ENCODE measurements at places on chromosomes 7 and 10.

DNA sequence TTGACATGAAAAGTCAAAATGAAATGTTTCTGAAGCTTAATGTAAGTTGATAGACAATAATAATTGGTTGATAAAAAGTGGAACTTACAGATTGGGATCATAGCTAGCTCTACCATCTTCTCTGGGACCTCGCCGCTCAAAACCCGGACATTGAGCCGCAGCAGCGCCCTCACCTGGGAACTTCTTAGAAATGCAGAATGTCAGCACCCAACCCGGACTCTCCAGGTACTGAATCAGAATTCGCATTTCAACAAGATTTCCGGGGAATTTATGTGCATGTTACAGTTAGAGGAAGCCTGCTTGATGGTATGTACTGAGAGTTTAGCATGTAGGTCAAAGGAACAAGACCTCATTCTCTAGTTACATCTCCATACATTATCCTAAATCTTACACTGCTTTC is 36.7 kb upstream of the ABLIM1 start:
- H3K27ac ChIP-seq: no peak overlapping the region
- peak; percentile 44 for DNase-seq
- H3K4me1 ChIP-seq: peaks cover 5% of the 10 kb centered on the region
- H3K27me3 ChIP-seq: peaks cover 6% of the 10 kb centered on the region

DNA sequence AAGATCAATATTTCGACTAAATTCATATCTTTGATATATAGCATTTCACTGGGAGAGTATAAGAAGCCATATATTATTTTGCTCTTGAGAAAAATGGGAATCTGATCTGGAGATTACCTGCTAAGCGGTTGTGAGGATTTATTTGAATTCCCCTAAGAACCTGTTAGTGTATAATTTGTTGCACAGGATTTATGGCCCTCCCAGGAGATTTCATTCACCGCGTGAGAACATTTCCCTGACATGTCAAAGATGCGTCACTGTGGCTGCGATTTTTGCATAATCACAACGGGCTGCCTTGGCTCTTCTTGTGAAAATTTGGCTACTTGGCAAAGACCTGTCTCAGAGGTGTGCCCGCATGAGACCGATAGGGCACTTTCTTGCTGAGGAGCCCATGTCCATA is 184.7 kb upstream of the PFKP start:
- DNase-seq: no peak
- H3K27ac ChIP-seq: no peak overlapping the region
- no peaks in the 10 kb centered on the region for H3K36me3 ChIP-seq
- peaks cover 5% of the 10 kb centered on the region for H3K27me3 ChIP-seq
- H3K4me1 ChIP-seq: no peaks in the 10 kb centered on the region

- no peak overlapping the region for H3K4me3 ChIP-seq
- no peak for DNase-seq
- H3K4me1 ChIP-seq: peaks cover 13% of the 10 kb centered on the region
- no peak overlapping the region for H3K27ac ChIP-seq
- peaks cover 51% of the 10 kb centered on the region for H3K27me3 ChIP-seq
- H3K36me3 ChIP-seq: no peaks in the 10 kb centered on the region
Measured at GRCh38 chr10:132943791-132944404, 1.5 kb upstream of the CFAP46 start.

GRCh38 chr10:112536663-112537062 is 89.6 kb downstream of the VTI1A start:
- no peak overlapping the region for H3K4me3 ChIP-seq
- H3K27me3 ChIP-seq: no peaks in the 10 kb centered on the region
- H3K36me3 ChIP-seq: peaks cover 32% of the 10 kb centered on the region
- no peak overlapping the region for H3K27ac ChIP-seq

GRCh38 chr10:22945934-22946673 is 18.3 kb downstream of the ARMC3 start:
- H3K27me3 ChIP-seq: peaks cover 6% of the 10 kb centered on the region
- H3K4me3 ChIP-seq: no peak overlapping the region
- DNase-seq: no peak
- peaks cover 14% of the 10 kb centered on the region for H3K4me1 ChIP-seq
- peaks cover 10% of the 10 kb centered on the region for H3K36me3 ChIP-seq

- H3K4me3 ChIP-seq: no peak overlapping the region
- peaks cover 6% of the 10 kb centered on the region for H3K27me3 ChIP-seq
- no peak overlapping the region for H3K27ac ChIP-seq
- H3K36me3 ChIP-seq: no peaks in the 10 kb centered on the region
Measured at GRCh38 chr7:137798073-137798763, 48.6 kb downstream of the DGKI start.

- no peak overlapping the region for H3K27ac ChIP-seq
- H3K4me1 ChIP-seq: no peaks in the 10 kb centered on the region
- H3K27me3 ChIP-seq: peaks cover 2% of the 10 kb centered on the region
- no peak overlapping the region for H3K4me3 ChIP-seq
- DNase-seq: no peak
- no peaks in the 10 kb centered on the region for H3K36me3 ChIP-seq
Measured at GRCh38 chr10:85671530-85671929, 695.1 kb downstream of the GRID1 start.

DNA sequence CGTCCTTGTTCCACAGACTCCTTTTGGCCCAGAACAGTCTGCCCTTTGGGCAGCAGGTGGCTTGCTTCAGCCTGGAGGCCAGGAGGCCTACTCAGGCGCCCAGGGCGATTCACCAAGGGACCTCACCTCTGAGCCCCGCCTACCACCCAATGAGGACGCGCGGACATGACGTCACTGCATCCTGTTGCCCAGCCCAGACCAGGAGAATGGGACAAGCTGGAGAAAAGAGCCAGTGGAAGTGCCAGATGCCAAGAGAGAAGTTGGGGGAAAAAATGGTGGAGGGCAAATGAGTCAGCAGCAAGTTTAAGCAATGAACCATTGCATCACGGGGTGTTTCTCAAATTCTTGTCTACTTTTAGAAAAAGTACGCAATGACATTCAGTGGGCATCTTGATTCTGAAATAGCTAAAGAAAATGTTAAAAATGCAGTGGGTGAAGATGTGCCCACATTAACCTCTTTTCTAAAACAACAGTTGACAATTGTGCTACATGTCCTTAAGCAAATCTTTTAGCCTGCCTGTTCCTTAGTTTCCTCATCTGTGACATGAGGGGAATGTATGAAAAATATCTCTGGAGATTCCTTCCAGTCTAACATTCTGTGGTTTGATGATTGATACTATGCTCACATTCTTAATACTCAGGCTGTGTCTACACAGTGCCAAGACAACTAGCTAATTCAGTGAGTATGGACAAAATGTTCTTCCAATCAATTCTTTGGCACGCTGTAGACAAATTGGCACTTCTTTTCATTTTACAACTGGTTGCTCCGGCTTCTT is 23.9 kb upstream of the LEP start:
- H3K4me1 ChIP-seq: no peaks in the 10 kb centered on the region
- DNase-seq: no peak
- peaks cover 7% of the 10 kb centered on the region for H3K27me3 ChIP-seq
- no peak overlapping the region for H3K4me3 ChIP-seq

GRCh38 chr10:22856444-22857074 is 71.3 kb upstream of the ARMC3 start:
- H3K27ac ChIP-seq: no peak overlapping the region
- no peaks in the 10 kb centered on the region for H3K36me3 ChIP-seq
- H3K4me3 ChIP-seq: no peak overlapping the region
- no peak for DNase-seq
- H3K27me3 ChIP-seq: no peaks in the 10 kb centered on the region

DNA sequence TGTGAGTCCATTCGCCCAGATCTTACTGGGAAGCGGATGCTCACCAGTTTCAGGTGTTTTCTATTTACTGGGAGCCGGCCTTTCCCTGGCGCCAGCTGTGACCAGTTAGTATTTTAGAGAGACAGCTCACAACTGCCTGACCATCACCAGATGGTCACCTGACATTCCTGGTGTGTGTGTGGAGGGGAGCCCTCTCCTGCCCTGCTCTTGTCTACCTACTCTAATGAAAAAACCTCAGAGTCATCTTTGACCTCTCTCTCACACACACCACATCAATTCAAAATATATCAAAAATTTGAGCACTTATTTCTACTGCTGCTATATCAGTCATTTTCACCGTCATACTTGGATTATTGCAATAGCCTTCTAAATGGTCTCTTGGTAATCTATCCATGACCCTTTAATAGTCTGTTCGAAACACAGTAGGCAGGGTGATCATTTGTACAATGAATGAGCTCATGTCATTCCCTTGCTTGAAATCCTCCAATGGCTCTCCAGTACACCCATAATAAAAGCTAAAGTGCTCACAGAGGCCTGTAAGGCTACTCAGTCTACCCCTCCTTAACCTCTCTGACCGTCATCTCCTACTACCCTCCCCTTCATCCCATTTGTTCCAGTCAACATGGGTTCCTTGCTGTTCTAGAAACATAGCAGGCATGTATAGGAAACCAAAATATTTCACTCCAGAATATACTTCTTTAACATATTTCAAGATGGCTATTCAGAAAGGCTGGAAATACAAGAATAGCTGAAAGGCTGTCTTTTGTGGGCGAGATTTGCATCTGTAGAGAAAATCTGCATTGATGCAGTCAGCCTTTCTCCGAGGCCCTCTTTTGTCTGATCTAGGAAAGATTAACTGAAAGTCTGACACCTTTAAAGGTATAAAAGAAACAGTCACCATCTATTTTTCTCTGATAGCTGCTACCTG is 17.5 kb upstream of the NT5C3A start:
- no peak for DNase-seq
- H3K36me3 ChIP-seq: no peaks in the 10 kb centered on the region
- no peak overlapping the region for H3K4me3 ChIP-seq
- H3K27ac ChIP-seq: no peak overlapping the region

- no peak for DNase-seq
- H3K27me3 ChIP-seq: no peaks in the 10 kb centered on the region
- no peak overlapping the region for H3K4me3 ChIP-seq
- no peaks in the 10 kb centered on the region for H3K36me3 ChIP-seq
- H3K27ac ChIP-seq: no peak overlapping the region
Measured at GRCh38 chr10:29957907-29958331, 101.5 kb downstream of the JCAD start.

GRCh38 chr10:89221919-89222318 is 14.8 kb upstream of the CH25H start:
- H3K27me3 ChIP-seq: no peaks in the 10 kb centered on the region
- H3K4me3 ChIP-seq: no peak overlapping the region
- DNase-seq: no peak
- H3K4me1 ChIP-seq: peaks cover 20% of the 10 kb centered on the region

DNA sequence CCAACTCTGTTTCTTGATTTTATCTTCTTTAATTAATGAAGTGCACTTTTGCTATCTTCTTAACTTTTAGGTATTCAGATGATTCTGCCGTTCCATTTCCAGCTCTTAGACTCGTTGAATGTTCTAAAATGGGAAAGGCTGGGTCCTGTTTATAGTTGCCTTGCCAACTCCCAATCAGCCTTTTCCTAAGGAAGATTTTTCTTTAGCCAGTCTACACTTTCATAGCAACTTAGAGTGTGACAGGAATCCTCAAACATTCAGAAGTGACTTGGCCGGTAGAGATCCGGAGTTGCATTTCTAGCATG is 23.0 kb upstream of the TRIL start:
- no peaks in the 10 kb centered on the region for H3K36me3 ChIP-seq
- H3K4me3 ChIP-seq: no peak overlapping the region
- no peaks in the 10 kb centered on the region for H3K4me1 ChIP-seq
- no peak overlapping the region for H3K27ac ChIP-seq
- no peak for DNase-seq
- no peaks in the 10 kb centered on the region for H3K27me3 ChIP-seq

GRCh38 chr7:1917221-1918062 is 247.4 kb downstream of the ELFN1 start:
- no peak overlapping the region for H3K4me3 ChIP-seq
- H3K27me3 ChIP-seq: no peaks in the 10 kb centered on the region
- peaks cover 6% of the 10 kb centered on the region for H3K36me3 ChIP-seq
- no peak overlapping the region for H3K27ac ChIP-seq
- DNase-seq: no peak

- H3K27ac ChIP-seq: no peak overlapping the region
- H3K36me3 ChIP-seq: no peaks in the 10 kb centered on the region
- H3K4me1 ChIP-seq: peaks cover 3% of the 10 kb centered on the region
Measured at GRCh38 chr7:155574556-155575290, 28.4 kb upstream of the CNPY1 start.

GRCh38 chr10:351770-352334 is 216.6 kb downstream of the ZMYND11 start:
- H3K27me3 ChIP-seq: no peaks in the 10 kb centered on the region
- H3K27ac ChIP-seq: no peak overlapping the region
- DNase-seq: no peak
- no peak overlapping the region for H3K4me3 ChIP-seq

DNA sequence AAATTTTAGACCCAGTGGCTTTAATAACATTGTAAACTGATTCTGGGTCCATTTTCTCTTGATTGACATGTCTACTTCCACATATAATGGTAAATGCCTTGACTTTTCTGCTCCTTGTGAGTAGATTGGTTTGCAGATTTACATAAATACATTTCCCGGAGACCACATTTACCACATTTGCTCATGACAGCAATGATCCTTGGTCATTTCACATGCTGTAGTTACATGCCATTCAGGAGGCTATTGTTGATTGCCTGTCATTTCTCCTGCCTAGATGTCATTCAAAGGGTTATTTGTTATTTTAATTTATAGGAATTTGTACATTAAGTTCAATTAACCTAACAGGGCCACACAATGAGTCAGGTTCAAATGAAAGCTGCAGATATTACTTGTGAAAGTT is 280.5 kb downstream of the CNTNAP2 start:
- no peaks in the 10 kb centered on the region for H3K4me1 ChIP-seq
- no peak overlapping the region for H3K4me3 ChIP-seq
- no peaks in the 10 kb centered on the region for H3K27me3 ChIP-seq
- no peaks in the 10 kb centered on the region for H3K36me3 ChIP-seq
- no peak for DNase-seq

DNA sequence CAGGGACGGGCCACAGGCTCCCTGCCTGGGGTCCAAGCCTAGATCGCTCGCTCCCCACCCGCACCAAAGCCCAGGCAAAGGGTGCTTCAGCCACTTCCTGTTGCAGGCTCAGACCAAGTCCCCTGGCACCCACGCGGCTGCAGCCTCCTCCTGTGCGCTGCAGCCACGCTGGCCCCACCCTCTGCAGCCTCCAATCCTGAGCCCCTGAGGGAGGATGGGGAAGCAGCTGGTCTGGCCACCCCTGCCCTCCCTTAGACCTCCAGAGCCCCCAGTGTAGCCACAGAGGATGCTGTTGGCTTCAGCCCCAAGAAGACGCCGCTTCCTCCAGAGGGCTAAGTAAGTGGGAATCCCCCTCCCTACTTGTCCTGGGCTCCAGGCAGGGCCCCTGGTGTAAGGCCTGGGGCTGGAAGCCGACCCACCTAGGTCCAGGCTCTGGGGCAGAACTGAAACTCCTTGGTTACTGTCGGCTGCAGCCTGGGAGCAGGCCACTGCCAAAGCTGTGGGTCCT is 9.4 kb downstream of the LIMK1 start:
- peaks cover 15% of the 10 kb centered on the region for H3K36me3 ChIP-seq
- DNase-seq: peak; percentile 18
- H3K27ac ChIP-seq: peak overlapping the region; percentile 93
- H3K27me3 ChIP-seq: no peaks in the 10 kb centered on the region
- peak overlapping the region; percentile 79 for H3K4me3 ChIP-seq
- H3K4me1 ChIP-seq: peaks cover 29% of the 10 kb centered on the region

GRCh38 chr10:26448706-26449435 is 10.7 kb downstream of the APBB1IP start:
- peak; percentile 57 for DNase-seq
- H3K4me1 ChIP-seq: peaks cover 89% of the 10 kb centered on the region
- H3K4me3 ChIP-seq: peak overlapping the region; percentile 77
- peaks cover 57% of the 10 kb centered on the region for H3K36me3 ChIP-seq
- peaks cover 2% of the 10 kb centered on the region for H3K27me3 ChIP-seq
- peak overlapping the region; percentile 96 for H3K27ac ChIP-seq

All from activated naive CD8-positive, alpha-beta T cell treated with anti-CD3 and anti-CD28 coated beads, Interleukin-2, amount 50 U/mL, for 24 hours (primary cell).